ENCODE measurements at places on chromosomes 1 and 21.

- no peak for DNase-seq
These were observed 20.8 kb upstream of the TSNAX start for GRCh38 chr1:231507476-231508355.

- no peak for DNase-seq
These were observed 8.1 kb downstream of the NFASC start for GRCh38 chr1:204878621-204879234.

DNA sequence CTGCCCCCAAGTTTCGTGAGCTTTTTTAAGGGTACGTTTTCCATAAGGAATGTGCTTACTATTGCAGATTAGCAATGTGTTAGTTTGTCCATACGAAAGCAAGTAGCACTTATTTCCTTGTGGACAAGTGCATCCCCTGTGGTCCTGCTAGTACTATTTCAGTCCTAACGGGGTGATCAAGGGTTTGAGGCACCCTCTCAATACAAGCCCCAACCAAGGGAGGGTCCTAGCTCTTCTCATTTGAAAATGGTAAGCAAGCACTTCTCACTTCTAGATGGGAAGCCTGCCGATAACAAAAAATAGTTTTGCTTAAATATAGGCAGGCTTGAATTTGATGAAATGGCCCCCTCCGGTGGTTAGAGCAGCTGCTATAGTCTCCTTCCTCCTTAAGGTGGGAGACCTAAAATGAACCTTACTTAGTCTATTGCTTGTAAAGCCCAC lies 64.0 kb upstream of the HMCN1 start:
- DNase-seq = peak; percentile 42

DNA sequence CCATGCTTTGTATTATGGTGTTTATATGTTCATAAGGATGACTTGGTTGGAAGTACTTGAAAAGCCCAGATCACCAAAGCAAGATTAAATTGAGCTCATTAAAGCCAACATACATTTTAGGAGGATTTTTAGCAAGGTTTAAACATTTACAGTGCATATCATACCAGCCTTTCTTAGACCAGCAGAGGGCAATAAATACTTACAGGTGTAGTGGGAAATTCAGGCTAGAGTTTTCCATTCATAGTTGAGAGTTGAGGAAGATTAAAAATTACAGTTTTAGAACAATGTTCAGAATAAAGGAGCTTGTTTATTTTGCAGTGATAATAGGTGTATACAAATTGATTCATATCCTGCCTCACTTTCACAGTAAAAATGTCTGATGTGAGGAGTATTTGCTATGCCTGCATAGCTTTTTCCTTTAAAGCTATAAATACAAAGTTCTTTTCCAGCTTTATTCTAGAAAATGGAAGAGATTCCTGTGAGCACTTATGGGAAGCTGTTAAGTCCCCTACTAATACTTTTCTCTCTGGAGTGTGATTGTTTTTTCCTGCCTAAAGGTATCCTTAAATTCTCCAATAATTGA lies 35.3 kb downstream of the DTL start:
- DNase-seq = peak; percentile 50

GRCh38 chr1:227913764-227914721 lies 33.7 kb downstream of the WNT9A start:
- no peak for DNase-seq

GRCh38 chr1:212237651-212238050 lies 47.6 kb upstream of the PPP2R5A start:
- no peak for DNase-seq
